ENCODE measurements at places on chromosomes 7 and 10. TPM values are rescaled to one million over a fixed set of nuclear protein-coding genes. Genes with fewer than 3 reads are reported as not detected.

Gene LIPJ
- not detected for polyA plus RNA-seq

Gene ABLIM1
- polyA plus RNA-seq: 18.5 TPM

Gene TAC1
- 9.7 TPM for polyA plus RNA-seq

Gene SKIDA1
- 0.94 TPM for polyA plus RNA-seq

Gene GSDME
- polyA plus RNA-seq: 8.5 TPM

Gene CPED1
- 0.47 TPM for polyA plus RNA-seq

Gene HOXA13
- polyA plus RNA-seq: not detected

Gene FAM241B
- polyA plus RNA-seq: 30.6 TPM

Gene TAS2R41
- not detected for polyA plus RNA-seq

Gene NPY4R2
- not detected for polyA plus RNA-seq

Gene ZNF503
- 0.21 TPM for polyA plus RNA-seq

Gene ACTA2
- polyA plus RNA-seq: 3.9 TPM

Gene MBL2
- not detected for polyA plus RNA-seq

Gene GIMAP6
- not detected for polyA plus RNA-seq

Gene EPHB6
- polyA plus RNA-seq: 33.2 TPM

Gene CALML3
- not detected for polyA plus RNA-seq

Gene HIP1
- 24.9 TPM for polyA plus RNA-seq

Gene TIMM23B
- 13.1 TPM for polyA plus RNA-seq

Gene CUBN
- polyA plus RNA-seq: 0.06 TPM

Gene VSTM2A
- 0.79 TPM for polyA plus RNA-seq

Gene PILRA
- 5.3 TPM for polyA plus RNA-seq

Gene SFXN3
- 0.68 TPM for polyA plus RNA-seq

Gene EPO
- 0.97 TPM for polyA plus RNA-seq

Gene AKAP9
- 51.9 TPM for polyA plus RNA-seq

Gene YKT6
- 33.5 TPM for polyA plus RNA-seq

Gene HOGA1
- polyA plus RNA-seq: 0.15 TPM

Gene VKORC1L1
- polyA plus RNA-seq: 21.5 TPM

Gene PTN
- 39.4 TPM for polyA plus RNA-seq

Gene ANKRD61
- polyA plus RNA-seq: 1.2 TPM

All from GM23338 (cell line).